ENCODE measurements at places on chromosomes 6 and 20.

GRCh38 chr6:159461998-159462397 lies 231.0 kb downstream of the SOD2 start:
- no peak for DNase-seq

GRCh38 chr20:12414446-12415274 lies 497.0 kb downstream of the BTBD3 start:
- DNase-seq, result no peak

- DNase-seq, result no peak
Measured at GRCh38 chr6:45209762-45210161, 118.4 kb upstream of the RUNX2 start.

- DNase-seq, result no peak
Measured at GRCh38 chr6:25254671-25255070, 24.5 kb upstream of the CARMIL1 start.

DNA sequence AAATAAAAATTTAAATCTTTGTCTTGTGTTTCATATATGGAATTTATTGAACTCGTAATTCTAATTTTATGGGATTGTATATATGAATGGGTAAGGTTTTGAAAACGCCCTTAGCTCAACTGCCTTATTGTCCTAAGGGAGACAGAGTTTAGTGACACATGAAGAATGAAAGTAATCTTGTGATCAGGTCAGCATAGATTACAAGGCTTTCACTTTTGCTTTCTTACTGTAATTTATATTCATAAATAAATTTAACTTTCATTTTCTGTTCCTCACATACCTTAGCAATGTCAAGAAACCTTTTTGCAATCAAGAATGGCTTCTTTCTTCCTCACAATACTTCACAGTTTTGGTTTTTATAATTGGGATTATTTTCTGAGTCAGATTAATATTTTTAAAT lies 14.4 kb downstream of the KPNA5 start:
- no peak for DNase-seq

DNA sequence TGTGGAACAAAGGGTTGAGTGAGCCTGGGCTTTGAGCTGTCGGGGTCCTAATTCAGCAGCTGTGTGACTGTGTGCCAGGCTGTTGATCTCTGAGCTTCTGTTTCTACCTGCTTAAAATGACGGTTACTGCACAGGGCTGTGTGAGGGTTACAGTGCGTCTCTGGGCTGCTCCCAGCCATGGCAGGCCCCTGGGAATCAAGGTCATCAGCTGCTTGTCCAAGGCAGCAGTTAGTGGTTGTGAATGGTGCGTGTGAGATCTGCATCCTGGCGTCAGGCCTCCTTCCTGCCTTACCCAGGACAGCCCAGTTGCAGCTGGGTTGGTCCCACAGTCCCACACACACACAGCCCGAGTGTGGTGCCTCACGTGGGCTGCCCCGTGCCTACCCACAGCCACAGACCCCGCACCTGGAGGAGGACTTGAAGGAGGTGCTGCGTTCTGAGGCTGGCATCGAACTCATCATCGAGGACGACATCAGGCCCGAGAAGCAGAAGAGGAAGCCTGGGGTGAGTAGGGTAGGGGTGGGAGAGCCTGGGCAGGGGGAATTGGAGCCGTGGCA lies 15.6 kb downstream of the GTSF1L start:
- DNase-seq, result no peak

GRCh38 chr6:166786704-166787293 lies 159.7 kb upstream of the RPS6KA2 start:
- no peak for DNase-seq

Data from progenitor cell of endocrine pancreas (in vitro differentiated cells).